ENCODE measurements at places on chromosomes 4 and X. TPM values are rescaled to one million over a fixed set of nuclear protein-coding genes. Genes with fewer than 3 reads are reported as not detected.

FAM184B gene
- total RNA-seq = not detected

MAP9 gene
- 25.7 TPM for total RNA-seq

SPANXN4 gene
- not detected for total RNA-seq

SLC39A8 gene
- total RNA-seq = 68.7 TPM

ATP8A1 gene
- total RNA-seq = 18.7 TPM

FDCSP gene
- total RNA-seq = not detected

BMPR1B gene
- total RNA-seq = 5.1 TPM

RGN gene
- total RNA-seq = 2.7 TPM

BOD1L1 gene
- total RNA-seq = 40.9 TPM

PDGFRA gene
- total RNA-seq = 7.8 TPM
